ENCODE measurements at places on chromosomes 1 and 21. TPM values are rescaled to one million over a fixed set of nuclear protein-coding genes. Genes with fewer than 3 reads are reported as not detected.

The PIK3CD gene
- 13.7 TPM for total RNA-seq

The SLC9C2 gene
- total RNA-seq, result not detected

DNA sequence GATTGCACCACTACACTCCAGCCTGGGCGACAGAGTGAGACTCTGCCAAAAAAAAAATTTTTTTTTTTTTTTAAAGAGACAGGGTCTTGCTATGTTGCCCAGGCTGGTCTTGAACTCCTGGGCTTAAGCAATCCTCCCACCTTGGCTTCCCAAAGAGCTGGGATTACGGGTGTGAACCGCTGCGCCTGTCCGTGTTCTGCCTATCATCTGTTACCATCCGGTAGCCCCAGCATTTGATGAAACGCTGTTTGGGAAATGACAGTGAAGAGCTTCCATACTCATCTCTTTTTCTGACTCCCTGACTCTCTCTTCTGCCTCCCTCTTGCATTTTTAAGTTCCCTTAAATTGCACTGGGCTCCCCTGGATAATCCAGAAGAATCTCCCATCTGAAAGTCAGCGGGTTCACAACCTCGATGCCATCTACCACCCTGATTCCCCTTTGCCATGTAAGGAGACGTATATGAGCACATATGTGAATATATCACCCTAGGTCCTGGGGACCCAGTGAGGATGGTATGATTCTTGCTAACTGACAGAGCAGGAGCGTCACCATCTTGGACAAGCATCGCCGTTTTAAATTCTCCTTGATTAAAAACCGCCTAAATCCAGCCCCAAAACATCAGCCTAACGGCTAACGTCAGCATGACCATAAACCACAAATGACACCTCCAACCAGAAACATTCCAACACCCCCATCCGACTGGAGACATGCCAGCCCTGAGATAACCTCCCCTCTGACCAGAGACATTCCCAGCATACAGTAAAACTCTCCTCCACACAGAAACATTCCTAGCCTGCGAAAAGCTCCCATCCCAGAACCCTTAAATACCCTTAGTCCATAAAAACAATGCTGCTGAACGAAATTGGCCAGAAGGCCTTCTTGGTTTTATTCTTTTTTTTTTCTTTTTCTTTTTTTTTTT is 12.4 kb downstream of the TNFRSF8 start:
- peaks cover 29% of the 10 kb centered on the region for H3K27me3 ChIP-seq
- no peaks in the 10 kb centered on the region for H3K4me1 ChIP-seq
- H3K27ac ChIP-seq, result no peak overlapping the region
- DNase-seq, result no peak
- H3K36me3 ChIP-seq, result no peaks in the 10 kb centered on the region

GRCh38 chr1:225871359-225872074 is 10.7 kb downstream of the TMEM63A start:
- no peak for DNase-seq
- no peaks in the 10 kb centered on the region for H3K27me3 ChIP-seq
- H3K27ac ChIP-seq, result no peak overlapping the region
- peaks cover 16% of the 10 kb centered on the region for H3K4me1 ChIP-seq
- H3K36me3 ChIP-seq, result peaks cover 21% of the 10 kb centered on the region
